Keratinocyte (primary cell): ENCODE measurements at places on chromosomes 4 and X. TPM values are rescaled to one million over a fixed set of nuclear protein-coding genes. Genes with fewer than 3 reads are reported as not detected.

DNA sequence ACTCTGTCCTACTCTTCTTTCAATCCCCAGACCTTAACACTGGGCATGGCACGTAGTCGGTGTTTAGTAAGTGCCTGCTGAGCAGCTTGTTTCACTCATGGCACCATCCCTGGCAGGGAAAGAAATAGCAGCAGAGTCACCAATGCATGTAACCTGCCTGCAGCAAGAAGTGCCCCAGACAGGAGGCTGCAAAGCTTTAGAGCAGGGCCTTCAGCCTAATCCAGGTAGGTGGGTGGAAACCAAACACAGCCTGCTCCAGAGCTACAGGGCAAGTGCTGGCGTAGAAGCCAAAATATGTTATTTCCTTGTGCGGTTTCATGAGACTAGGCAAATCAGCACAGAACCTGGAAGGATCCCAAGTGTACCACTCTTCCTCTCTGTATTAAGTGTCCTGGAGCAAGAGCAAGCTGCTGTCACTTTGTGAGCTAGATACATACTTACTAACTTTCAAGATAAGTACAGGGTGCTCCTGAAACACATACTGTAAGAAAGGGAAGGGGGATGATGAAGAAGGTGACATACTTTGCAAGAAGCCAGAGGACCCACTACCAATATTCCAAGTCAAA is 5.5 kb downstream of the PROM1 start:
- DNase-seq = no peak

RADX gene
- 2.2 to 6.3 TPM (median 3.6 TPM) in 3 replicates for polyA plus RNA-seq

- DNase-seq = no peak
Observed at GRCh38 chr4:121794505-121795188, 6.5 kb upstream of the EXOSC9 start.

HTR2C gene
- not detected in 3 replicates for polyA plus RNA-seq

DNA sequence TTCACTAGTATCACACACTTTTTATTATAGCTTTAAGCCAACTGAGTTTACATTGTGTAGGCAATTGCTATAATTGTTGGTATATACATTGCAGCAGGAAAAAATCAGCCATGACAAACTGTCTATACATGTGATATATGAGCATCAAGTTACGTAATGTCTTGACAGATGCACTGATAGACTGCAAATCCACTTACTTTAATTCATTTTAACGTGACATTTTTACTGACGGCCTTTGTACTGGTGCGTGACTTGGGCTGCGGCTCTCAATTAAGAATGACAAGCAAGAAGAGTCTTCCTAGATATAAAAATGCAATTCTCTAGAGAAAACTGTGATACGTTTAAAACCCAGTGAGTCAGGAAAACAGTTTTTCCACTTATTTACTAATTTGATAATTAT is 143.8 kb downstream of the ACTRT1 start:
- DNase-seq = no peak

- DNase-seq = no peak
Observed at GRCh38 chr4:1361431-1361830, 14.4 kb downstream of the UVSSA start.

DNA sequence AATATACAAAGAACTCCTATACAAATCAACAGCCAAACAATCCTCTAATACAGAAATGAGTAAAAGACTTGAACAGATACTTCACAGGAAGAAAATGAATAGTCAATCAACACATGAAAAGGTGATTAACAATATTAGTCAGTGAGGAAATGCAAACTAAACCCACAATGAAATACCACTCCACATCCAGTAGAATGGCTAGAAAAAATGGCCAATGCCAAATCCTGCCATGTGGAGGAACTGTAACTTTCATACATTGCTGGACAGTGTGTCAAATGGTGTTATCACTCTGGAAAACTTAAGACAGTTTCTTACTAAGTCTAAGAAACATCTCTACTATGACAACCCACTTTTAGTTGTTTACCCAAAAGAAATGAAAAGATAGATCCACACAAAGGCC is 59.5 kb downstream of the NSG1 start:
- DNase-seq = no peak

DNA sequence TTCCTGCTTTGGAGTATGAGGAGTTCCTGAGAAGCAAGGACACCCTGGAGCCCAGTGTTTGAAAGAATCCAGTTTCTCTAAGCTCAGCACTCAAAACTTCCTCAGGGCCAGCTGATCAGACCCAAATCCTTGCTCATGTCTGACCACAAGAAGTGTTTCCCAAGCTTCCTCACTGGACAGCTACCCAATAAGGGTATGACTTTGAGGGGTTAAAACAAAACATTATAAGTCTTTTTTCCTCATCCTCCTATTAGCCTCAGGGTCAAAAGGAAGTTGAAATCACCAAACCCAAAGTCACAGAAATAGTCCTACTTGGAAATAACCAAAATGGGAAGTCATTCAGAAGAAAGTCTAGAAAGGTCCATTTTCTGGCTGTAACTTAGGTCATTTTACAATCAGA is 13.7 kb downstream of the ZBTB33 start:
- no peak for DNase-seq

- DNase-seq = no peak
Observed at GRCh38 chr4:14965071-14965470, 37.2 kb upstream of the CPEB2 start.

GRCh38 chr4:182449930-182450439 is 206.8 kb downstream of the TENM3 start:
- DNase-seq = no peak

ANKRD37 gene
- 4.4 to 9.4 TPM (median 8.0 TPM) in 3 replicates for polyA plus RNA-seq

- no peak for DNase-seq
Observed at GRCh38 chrX:17563076-17563475, 174.2 kb upstream of the SCML1 start.

DNA sequence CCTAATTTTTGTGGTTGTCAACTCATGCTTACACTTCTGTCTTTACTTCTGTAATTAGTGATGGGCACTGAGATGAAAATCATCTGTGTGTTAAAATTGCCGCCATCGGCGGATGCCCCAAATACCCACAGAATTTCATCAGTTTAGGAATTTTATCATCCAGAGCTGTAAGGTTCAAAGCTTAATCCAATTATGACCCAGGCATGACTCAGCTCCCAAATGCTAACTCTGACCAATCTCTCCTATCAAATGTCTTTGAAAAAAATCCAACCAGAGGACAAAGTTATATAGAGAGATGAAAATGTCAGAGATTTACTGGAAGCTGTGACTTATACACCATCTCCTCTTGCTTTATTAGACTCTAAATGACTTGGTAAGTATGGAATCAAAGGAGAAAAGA is 1048.7 kb upstream of the PRKX start:
- DNase-seq = no peak

AMER1 gene
- polyA plus RNA-seq = 1.3 to 1.6 TPM (median 1.5 TPM) in 3 replicates

DNA sequence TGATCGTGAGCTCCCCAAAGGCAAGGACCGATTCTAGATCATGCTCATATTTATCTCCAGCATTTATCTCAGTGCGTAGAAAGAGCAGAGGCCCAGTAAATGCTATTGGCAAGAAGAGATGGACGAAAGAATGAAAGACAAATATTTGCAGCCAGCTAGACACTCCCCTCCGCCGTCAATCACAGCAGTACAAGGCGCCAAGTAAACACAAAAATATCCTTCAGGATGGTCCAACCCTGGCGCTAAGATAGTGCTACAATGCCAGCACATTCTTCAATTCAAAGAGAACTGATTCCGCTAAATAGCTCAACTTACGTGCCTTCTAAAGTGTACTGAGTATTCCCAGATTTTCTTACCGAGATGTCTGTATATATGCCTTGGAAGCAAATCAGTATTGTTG is 114.5 kb downstream of the DDX53 start:
- no peak for DNase-seq

GRCh38 chr4:115356176-115356575 is 242.8 kb upstream of the NDST4 start:
- DNase-seq = no peak

DNA sequence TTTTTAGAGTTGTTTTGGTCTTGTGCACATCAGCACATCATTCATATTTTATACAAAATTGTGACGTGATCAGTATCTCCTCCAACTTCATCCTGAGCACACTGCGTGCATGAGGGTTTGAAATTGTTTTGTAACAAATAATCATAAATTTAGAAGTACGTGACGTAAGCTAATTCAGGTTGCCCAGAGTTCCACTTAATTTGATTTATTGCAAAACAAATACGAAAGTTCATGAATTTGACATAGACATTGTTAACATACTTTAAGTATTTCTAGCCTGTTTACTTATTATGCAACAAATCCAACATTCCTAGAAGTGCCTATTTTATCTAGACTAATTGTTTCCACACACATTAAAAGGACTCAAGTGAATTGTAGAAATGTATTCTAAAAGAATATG is 48.3 kb downstream of the MAP7D3 start:
- no peak for DNase-seq

MID2 gene
- polyA plus RNA-seq = 8.9 to 9.6 TPM (median 9.4 TPM) in 3 replicates

GRCh38 chr4:172983014-172983413 is 185.6 kb upstream of the GALNT7 start:
- DNase-seq = no peak

DNA sequence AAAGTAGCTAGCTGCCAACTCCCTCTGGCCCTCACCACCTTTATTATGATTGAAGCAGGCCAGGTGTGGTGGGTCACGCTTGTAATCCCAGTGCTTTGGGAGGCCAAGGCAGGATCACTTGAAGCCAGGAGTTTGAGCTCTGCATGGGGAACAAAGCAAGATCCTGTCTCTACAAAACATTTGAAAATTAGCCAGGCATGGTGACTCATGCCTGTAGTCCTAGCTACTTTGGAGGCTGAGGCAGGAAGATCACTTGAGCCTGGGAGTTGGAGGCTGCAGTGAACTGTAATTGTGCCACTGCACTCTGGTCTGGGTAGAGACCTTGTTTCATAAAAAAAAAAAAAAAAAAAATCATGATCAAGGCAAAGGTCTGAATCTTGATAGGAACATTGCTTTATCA is 467.0 kb upstream of the DIPK2B start:
- no peak for DNase-seq

FAM47A gene
- polyA plus RNA-seq = not detected in 3 replicates

ASMT gene
- polyA plus RNA-seq = 0.08 to 0.23 TPM in 2 of 3 replicates, not detected in the other

- no peak for DNase-seq
Observed at GRCh38 chrX:102155806-102156179, at the start of gene BEX5. TSS of gene BEX5 (minus strand) at chrX:102155977. CDS start at chrX:102154265, 1,712 bp downstream.

DNA sequence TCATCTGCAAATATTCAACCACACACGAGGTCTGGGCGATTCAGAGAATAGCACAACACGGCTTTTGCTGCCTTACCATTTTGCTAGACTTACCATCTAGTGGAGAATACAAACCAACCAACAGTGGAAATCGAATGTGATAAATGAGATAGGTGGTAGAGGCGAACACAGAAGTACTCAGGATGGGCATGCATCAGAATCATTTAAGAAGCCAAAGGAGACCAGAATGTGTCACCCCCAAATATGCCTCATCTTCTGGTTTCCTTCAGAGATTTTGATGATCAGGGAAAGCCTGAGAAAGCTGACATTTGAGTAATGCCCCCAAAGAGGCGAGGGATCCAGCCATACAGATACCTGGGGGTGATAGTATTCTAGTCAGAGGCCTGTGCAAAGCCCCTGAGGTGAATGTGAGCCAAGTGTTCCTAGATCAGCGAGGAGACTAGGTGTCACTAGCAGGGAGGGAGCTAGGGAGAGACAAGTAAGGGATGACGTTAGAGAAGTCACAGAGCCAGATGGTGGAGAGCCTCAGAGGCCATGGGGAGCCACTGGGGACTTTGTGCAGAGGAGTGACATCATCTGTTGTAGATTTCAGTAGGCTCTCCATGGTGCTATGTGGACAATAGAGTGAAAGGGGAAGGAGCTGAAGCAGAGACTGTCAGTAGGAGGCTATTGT is 1.7 kb downstream of the MTMR1 start:
- DNase-seq = no peak

DNA sequence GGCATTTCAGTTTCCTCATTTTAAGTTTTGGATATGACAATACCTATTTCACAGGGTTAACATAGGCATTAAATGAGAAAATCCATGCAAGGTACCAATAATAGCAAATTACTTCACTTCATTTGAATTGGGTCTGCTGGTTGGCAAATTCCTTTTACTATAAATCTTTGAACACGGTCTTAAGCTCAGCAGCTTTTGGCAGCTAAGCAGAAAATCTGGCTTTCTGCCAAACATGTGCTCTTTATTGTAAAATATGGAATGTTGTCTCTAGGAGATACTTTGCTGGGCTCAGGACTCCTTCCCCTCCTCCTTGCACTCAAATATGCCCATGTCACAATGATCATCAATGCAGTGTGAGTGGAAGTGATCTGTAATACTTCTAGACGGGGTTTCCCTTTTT is 16.8 kb upstream of the DMP1 start:
- DNase-seq = no peak

UGT2A2 gene
- not detected in 3 replicates for polyA plus RNA-seq

GRCh38 chr4:114057746-114058145 is 78.3 kb upstream of the ARSJ start:
- no peak for DNase-seq

- no peak for DNase-seq
Observed at GRCh38 chr4:75513526-75514130, 575 bp downstream of the RCHY1 start.

TBX22 gene
- not detected in 3 replicates for polyA plus RNA-seq

DNA sequence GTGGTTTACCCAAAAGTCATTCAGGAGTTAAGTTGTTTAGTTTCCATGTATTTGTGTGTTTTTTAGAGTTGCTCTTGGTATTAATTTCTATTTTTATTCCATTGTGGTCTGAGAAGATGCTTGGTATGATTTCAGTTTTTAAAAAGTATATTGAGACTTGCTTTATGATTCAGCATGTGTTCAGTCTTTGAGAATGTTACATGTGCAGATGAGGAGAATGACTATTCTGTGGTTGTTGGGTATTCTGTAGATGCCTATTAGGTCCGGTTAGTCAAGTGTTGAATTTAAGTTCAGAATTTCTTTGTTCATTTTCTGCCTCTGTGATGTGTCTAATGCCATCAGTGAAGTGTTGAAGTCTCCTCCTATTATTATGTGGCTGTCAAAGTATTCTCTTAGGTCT is 249.4 kb downstream of the ARHGAP10 start:
- no peak for DNase-seq

- no peak for DNase-seq
Observed at GRCh38 chrX:8194216-8194615, 23.1 kb upstream of the VCX2 start.

GRCh38 chr4:15793506-15794363 is 15.6 kb downstream of the CD38 start:
- no peak for DNase-seq

DNA sequence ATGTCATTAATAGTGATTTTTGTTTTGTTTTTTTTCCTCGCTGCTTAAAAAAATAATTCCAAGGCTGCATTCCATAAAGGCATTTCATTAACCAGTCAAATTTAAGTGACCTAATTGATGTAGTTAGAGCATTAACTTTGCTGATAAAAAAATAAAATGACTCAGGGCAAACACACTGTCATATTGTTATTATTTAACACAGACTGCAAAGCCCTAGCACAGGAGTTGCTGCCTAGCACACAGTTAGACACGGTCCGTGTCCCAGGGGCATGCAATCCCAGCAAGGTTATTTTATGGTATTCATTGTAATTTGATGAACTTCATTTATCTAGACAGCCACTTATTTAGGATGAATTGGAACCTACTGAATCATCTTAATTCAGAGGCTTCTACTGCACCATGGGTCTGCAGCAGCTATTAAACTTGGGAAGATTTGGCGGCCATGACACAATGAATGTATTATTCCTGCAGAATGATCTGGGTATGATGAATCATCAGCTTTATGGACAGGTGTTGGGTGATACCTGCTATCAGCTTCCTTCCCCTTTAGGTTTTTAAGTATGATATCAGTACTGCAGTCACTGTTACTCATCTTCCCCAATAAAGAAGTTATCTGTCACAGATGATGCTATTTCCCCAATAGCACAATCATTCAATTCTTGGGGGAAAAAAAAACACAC is 182.7 kb downstream of the PPARGC1A start:
- DNase-seq = no peak
